ENCODE measurements at places on chromosomes 3 and 15. TPM values are rescaled to one million over a fixed set of nuclear protein-coding genes. Genes with fewer than 3 reads are reported as not detected.

The PIK3CA gene
- total RNA-seq = 46.9 TPM

- DNase-seq = no peak
Measured at GRCh38 chr3:189148081-189148507, 23.7 kb upstream of the TPRG1 start.

- no peak for DNase-seq
Measured at GRCh38 chr3:52547143-52547542, 10.7 kb downstream of the UQCC5 start.

DNA sequence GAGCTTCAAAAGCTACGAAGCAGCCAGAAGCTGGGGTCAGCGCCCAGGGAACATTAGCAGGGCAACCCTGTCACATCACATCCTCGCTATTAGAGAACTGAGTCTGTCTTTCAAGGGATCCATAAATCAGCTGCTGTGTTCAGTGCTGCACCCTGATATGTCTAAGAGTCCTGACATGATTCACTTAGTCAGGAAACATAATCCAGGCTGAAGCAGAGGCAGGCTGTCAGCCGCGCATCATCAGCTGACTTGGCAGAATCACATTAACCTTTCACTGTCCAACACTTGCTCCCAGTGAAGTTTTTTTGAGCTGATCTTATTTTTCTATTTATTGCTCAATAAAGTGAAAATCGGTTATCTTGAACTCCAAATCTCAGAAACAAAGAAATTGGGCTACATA lies 23.5 kb downstream of the MYH15 start:
- DNase-seq = no peak

DNA sequence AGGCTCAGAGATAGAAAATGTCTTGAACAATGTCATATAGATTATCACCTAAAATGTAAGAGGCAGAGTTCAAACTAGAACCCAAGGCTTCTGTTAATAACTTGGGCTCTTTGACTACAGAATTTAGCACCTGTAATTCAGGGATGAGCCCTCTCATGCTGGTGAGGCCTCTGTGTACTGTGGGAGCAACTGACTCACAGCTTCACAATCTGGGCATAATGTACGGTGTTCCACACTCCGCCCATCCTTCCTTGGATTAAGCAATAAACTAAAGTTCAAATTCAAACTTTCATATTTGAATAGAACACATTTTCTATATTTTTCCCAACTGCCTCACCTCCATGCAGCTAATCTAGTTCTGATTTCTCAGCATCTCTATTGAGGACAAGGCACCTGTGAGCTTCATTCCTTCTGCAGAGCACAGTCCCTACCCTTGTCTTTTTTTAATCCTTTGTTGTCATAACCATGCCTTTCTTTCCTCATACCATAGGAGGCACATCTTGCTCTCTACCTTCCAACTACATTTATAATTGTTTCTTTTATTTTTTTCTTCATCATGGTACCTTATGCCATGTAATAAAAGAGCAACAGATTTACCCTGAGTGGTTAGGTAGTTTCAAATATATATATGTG lies 392.1 kb downstream of the NLGN1 start:
- no peak for DNase-seq

Measured in posterior vena cava (tissue), 2 donors.